T-helper 1 cell (primary cell): ENCODE measurements at places on chromosomes 2 and 18.

DNA sequence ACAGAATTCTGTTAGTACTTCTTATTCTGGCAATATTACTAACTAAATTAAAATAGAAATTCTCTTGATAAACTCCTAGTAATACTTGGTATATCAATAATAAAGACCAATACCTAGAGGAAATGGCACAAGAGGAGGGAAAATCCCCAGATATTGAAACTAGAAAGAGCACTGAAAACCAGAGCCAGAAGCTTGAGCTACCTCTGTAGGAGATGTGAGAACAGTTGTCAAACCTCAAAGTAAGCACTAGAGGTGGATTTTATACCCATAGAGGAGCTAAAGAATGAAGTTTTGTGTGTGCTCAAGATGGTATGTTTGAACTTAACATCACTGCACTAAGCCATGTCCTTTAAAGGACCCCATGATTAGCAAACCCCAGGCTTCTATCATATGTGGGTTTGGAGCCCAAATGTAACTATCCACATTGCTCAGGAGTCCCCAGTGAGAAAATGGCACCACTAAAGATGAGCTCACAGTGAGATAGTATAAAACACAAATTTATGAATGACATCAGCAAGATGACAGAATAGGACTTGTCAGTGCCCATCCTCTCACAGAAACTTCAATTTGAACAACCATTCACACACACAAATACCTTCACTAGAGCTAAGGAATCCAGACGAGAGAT is 122.1 kb downstream of the PKP4 start:
- DNase-seq, result no peak

GRCh38 chr18:24395049-24395795 is 2.4 kb downstream of the OSBPL1A start:
- DNase-seq, result no peak

- DNase-seq, result no peak
These were observed 169.2 kb upstream of the SMAD2 start for GRCh38 chr18:48099481-48100164.

DNA sequence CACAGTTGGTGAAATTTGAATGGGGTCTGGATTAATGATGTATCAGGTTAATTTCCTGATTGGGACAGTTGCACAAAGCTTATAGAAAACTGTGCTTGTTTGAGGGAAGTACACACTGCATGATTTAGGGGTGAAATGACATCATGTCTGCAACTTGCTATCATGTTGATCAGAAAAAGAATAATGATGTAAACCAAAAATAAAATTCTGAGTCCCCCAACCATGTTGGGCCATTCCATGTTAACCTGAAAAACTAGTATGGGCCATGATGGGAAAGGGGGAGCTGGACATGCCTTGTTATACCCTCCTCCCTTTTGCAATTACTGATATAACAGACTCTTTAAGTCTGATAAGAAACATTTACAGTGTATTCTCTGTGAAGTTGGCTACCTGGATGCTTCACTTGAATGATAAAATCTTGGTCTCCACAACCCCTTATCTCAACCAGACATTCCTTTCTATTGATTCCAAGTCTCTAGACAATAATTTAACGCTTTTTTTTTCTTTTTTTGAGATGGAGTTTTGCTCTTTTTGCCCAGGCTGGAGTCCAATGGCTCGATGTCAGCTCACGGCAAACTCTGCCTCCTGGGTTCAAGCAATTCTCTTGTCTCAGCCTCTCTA is 4.2 kb upstream of the INO80B start:
- no peak for DNase-seq

- DNase-seq, result no peak
These were observed 1149.5 kb downstream of the DSC3 start for GRCh38 chr18:29892960-29893558.

DNA sequence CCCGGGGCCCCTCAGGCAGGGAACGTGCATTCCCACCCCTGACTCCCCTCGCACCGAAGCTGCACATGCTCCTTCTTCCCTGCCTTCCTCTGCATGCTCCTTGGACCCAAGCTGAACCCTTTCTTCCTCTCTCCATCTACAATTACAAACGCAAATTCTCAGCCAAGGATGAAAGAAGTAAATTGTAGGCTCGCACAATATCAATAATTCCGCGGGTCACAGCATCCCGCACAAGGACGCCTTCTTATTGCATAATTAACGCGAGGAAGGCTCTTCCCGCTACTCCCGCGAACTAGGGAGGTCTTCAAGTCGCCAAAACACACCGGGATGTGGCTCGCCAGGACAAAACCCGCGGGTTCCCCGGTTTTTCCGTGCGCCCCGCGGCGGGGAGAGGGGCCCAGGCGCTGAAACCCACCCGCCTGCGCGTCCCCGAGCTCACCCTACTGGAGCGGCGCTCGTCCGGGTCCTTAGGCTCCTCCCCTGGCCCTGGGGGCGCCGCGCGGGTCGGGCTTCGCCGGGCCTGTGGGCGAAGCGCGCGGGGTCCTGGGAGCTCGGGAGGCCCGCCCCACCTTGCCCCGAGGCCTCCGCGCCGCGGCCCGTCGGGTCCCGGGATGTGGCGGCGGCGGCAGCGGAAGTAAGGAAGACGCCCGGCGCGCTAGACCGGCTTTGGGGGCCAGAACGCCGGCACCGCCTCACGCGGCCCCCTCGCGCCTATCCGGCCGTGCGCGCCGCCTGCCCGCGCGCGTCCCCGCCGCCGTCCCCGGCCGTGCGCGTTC is at the start of gene CHST10:
TSS of gene CHST10 (minus strand) at position 734 of the 776 bp plus-strand sequence. CDS start 10,993 bp downstream, outside the sequence.
- peak; percentile 3 for DNase-seq

DNA sequence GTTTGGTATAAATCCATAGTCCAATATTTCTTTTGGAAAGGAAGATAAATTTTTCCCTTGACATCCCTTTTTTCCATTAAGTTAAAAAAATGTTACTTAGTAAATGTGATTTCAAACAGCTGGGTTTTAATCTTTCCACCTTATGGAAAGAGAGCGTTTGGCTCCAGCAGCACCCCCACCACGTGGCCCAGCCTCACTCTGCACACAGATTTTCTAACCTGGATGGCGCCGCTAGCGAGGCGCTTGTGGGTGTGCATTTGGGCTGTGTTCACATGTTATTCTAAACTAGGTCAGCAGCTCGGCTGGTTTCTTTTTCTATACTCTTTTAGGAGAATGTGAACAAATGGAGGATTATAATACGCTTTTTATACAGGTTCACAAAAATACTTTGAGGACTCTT is 218.0 kb downstream of the LDLRAD4 start:
- DNase-seq, result peak; percentile 46

- DNase-seq, result no peak
These were observed 17.6 kb upstream of the MAP4K4 start for GRCh38 chr2:101679801-101680487.

- no peak for DNase-seq
These were observed 6.7 kb downstream of the DLX1 start for GRCh38 chr2:172091761-172092566.

DNA sequence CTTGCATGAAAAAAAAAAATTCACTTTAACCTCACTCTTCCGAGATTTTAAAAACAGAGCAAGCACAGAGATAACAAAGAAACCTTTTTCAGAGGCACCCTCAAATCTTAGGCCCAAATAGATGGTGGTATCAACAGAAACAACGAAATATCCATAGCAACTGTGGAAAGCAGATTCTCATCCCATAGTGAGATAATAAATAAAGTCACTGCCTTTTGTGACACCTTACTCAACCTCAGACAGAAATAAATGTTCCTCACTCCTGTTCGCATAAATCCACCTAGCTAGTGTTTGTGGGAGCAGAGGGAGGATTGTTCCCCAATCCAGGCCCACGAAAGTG is 60.9 kb upstream of the RTN4 start:
- no peak for DNase-seq

GRCh38 chr2:68251855-68252399 is 405 bp downstream of the PPP3R1 start:
- peak; percentile 35 for DNase-seq

- DNase-seq, result no peak
These were observed 68.1 kb upstream of the CTAGE1 start for GRCh38 chr18:22485808-22486244.

GRCh38 chr2:197207598-197207997 is 103.0 kb downstream of the ANKRD44 start:
- no peak for DNase-seq

DNA sequence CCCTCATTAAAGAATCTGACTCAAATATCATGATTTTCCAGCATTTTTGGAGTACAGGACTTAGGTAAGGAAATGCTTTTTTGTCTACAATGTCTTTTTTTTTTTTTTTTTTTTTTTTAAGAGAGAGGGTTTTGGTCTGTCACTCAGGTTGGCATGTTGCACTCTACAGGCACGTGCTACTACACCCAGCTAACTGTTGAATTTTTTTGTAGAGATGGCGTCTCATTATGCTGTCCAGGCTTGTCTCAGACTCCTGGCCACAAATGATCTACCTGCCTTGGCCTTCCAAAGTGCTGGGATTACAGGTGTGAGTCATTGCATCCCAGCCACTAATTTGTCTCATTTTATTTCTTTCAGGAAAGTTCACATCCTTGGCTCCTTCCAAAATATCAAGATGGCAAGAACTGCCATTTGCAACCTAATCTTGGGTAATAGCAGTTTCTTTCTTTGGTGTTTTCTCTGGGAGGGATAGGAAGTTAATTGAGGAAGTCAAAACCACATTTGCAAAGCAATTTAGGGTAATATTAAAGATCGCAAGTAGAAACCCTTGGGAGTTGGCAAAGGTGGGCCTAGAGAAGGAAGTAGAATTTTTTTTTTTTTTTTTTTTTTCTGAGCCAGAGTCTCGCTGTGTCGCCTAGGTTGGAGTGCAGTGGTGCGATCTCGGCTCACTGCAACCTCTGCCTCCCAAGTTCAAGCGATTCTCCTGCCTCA is 15.5 kb downstream of the PNO1 start:
- no peak for DNase-seq

DNA sequence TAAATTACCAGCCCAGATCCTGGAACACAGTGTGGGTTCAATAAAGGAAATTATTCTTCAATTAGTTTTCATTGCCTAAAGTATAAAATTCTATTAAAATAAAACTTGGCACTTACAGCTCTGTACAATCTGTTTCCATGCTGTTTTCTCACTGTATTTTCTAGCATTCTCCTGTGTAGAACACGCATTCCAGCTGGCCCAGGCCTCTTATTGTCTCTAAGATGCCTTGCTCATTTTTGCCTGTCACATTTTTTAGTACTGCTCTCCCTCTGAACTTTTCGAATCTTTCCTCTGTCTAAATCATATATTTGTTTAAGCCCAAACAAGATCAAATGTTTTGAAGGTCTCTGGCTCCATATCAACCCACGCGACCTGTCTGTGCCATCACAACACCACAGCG is 20.8 kb downstream of the MC2R start:
- DNase-seq, result no peak

DNA sequence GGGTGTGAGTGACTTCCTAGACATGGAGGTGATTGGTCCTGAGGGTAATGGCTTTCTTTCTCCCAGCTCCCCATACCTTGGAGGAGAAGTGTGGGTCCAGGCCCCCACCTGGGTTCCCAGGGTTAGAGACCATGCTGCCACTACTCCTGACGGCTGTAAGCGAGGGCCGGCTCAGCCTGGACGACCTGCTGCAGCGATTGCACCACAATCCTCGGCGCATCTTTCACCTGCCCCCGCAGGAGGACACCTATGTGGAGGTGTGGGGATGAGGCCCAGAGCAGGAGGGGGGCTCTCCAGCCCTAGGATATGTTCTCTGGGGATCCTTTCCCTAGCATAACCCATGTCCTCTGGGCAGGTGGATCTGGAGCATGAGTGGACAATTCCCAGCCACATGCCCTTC is 21.8 kb downstream of the CAD start:
- no peak for DNase-seq

DNA sequence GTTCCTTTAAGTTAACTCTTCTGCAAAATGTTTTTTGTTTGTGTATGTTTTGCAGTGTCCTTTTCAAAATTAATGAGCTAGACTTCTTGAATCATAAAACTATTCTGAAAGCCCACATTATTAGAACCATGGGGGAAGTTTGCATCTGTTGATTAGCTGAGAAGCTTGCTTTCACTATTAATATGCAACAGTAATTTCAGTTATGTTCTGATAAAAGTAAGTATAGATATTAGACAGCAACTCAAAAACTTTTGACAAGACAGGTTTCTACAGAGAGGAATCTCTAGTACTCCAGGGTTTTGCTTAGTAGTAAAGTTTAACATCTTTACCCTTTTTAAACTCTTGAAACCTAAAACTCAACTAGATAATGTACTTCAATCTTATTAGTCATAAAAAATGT is 147.8 kb downstream of the UBE2E3 start:
- no peak for DNase-seq

- no peak for DNase-seq
These were observed 32.4 kb upstream of the ACTR3 start for GRCh38 chr2:113857464-113857863.

DNA sequence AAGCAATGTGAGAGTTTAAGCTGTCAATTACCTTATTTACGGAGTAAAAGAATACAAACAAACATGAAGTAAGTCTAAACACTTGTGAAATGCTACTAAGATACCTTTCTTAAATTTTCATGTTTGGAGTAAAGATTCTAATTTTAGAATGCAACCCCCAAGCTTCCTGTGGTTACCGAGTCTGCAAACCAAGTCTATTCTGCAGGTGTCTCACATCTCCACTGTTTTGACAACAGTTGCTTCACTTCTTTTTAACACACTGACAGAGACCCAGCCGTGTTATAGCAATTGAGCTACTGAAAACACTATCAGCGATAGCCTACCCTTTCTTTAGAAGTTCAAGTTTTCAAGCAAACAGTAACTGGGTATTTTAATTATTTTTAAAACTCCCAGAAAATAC is 608.3 kb downstream of the ERBB4 start:
- no peak for DNase-seq

DNA sequence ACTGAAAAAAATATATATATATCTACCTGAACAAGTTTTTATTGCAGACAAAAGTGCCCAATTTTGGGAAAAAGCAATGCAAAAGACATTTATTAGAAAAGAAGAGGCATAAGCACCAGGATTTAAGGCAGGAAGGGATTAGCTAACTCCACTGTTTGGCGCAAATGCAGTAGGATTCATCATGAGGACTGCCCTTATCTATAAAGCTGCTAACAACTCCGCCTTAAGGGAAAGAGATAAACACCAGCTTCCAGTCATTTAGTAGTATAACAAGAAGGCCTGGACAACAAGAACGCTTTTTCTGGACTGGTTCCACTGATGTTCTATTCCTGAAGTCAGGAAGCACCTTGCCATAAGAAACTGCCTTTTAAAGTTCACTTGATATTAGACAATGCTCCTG is 52.9 kb upstream of the FSHR start:
- DNase-seq, result no peak

GRCh38 chr2:101375653-101376052 is 11.7 kb downstream of the CREG2 start:
- no peak for DNase-seq

DNA sequence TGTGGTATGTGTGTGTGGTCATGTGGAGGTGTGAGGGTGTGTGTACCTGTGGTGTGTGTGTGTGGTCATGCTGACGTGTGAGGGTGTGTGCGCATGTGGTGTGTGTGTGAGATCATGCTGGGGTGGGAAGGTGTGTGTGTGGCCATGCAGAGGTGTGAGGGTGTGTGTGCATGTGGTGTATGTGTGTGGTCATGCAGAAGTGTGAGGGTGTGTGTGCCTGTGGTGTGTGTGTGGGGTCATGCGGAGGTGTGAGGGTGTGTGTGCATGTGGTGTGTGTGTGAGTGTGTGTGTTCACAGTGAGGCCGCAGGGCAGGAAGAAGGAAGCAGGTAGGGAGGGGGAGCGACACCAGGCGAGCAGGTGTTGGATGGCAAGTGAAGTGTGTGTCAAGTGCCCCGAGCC is 259.0 kb downstream of the LOXHD1 start:
- no peak for DNase-seq
